ENCODE measurements at places on chromosomes 13 and 19. TPM values are rescaled to one million over a fixed set of nuclear protein-coding genes. Genes with fewer than 3 reads are reported as not detected.

DNA sequence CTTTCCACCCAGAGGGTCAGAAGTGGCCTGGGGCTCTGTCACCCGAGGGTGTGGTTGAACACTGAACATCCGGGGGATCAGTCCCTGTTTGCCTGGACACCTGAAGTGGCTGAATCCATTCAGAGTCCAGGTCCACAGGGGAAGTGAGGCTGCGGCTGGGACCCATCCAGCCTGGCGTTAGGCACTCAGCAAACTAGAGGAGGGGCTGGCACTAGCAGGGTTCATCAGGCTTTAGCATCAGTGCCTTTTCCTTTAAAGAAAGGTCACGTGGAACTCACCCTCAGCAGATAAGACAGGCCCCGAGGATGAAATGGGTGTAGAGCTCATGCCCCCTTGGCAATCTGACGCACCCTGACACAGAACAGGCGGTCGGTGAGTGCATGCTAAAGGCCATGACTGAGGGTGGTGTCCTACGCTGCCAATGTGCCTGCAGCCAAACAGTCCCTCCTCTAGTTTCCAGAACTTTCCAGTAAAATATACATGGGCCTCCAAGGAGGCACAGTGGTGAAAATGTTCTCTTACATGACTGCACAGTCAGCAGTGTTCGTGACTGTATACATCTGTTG is 72.4 kb upstream of the ARHGEF7 start:
- DNase-seq = no peak

GRCh38 chr13:114115796-114116195 is 16.6 kb downstream of the RASA3 start:
- peak; percentile 11 for DNase-seq

Gene ZBTB45
- 14.1 TPM for total RNA-seq

DNA sequence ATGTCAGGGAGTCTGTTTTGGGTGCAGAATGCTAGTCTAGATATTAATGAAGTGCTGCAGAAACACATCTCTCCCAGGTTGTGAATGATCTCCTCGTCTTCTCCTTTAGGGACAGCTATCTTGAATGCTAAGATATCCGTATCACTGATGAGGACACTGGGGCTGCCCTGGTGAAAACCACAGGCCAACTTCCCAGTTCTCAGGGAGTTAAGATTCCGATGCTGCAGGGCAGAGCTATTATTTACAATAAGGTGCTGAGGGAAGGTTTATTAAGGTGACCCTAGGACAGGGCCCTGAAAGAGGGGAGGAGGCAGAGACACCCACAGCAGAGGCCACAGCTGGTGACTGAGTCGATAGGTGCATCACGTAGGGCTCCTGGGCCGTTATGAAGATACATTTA is 66.1 kb downstream of the TNFRSF19 start:
- no peak for DNase-seq

Gene SMIM44
- total RNA-seq = not detected

DNA sequence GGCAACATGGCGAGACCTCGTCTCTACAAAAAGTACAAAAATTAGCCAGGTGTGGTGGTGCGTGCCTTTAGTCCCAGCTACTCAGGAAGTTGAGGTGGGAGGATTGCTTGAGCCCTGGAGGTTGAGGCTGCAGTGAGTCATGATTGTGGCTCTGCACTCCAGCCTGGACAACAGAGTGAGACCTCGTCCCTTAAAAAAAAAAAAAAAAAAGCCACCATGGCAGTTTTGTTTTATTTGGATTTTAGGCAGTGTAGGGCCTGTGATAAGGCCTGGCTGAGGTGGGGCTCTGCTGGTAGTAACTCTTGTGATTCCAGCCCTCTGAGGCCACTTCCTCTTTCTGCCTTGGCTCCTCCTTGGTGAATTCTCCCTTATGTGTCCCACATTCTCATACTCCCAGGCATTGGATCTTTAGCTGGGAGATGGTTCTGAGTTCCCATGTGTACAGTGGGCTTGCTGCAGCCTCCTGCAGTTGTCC is 39.2 kb downstream of the GATAD2A start:
- no peak for DNase-seq

- no peak for DNase-seq
These were observed 146.2 kb downstream of the ABCC4 start for GRCh38 chr13:95155093-95155492.

GRCh38 chr13:34263681-34264080 is 445.7 kb downstream of the RFC3 start:
- DNase-seq = no peak

DNA sequence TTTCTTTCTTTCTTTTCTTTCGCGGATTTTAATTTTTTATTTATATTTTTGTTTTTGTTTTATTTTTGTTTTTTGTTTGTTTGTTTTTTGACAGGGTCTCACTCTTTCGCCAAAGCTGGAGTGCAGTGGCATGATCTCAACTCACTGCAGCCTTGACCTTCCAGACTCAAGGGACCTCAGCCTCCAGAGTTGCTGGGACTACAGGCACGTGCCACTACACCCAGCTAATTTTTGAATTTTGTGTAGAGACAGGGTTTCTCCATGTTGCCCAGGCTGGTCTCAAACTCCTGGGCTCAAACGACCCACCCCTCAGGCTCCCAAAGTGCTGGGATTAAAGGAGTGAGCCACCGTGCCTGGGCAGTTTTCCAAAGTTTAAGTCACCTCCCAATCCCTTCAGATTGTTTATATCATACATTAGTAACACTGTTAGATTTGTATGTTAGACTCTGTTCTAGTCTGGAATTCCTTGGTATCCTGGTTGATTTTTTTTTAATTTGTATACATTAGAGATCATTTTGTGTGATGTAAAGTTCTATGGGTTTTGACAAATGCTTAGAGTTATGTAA is 597.3 kb downstream of the DCT start:
- no peak for DNase-seq

DNA sequence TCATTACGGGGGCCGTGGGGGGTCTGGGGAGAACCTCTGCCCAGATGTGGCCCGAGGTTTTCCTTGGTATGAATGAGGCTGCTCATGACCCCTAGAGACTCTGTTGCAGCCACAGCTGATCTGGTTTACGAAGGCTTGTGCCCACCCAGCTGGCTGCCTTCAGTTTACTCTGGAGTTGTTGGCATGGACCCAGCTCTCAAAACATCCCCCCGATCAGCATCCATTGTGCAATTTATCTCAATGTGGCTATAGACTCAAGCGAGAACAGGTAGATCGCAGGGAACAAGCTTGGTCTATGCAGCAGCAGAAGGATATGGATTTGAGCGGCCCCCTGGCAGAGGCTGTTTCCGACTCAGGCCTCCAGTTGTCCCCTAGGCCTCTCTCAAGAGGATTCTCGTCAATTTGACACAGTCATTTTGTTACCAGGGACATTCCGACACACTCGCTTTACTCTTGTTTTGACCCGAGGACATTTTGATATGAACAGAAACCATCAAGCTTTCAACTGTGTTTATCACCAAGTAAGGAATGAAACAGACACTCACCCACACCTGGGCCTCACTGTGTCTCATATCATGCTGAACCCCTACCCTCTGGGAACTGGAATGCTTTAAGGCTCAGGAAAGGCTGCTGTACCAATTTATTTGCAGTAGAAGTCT is 161.5 kb downstream of the KATNAL1 start:
- DNase-seq = no peak

Gene SLC7A9
- 0.80 TPM for total RNA-seq

DNA sequence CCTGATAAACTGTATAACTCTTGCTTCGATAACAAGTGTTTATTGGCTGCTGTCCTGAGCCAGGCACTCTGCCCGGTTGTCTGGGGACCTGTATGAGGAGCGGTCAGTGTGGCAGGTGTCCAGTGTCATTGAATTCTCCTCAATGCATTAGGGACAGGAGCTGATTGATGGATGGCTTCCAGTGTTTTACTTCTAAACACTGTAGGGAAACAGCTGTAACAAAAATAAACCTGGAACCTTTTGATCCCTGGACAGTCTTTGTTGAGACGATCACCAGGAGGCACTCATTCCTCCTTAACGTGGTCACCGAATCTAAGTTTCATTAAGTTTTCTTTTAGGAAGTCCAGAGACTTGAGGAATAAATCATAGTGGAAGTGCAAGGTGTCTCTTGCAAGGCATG is 17.9 kb downstream of the UBAC2 start:
- peak; percentile 48 for DNase-seq

Gene TMEM272
- 0.25 TPM for total RNA-seq

DNA sequence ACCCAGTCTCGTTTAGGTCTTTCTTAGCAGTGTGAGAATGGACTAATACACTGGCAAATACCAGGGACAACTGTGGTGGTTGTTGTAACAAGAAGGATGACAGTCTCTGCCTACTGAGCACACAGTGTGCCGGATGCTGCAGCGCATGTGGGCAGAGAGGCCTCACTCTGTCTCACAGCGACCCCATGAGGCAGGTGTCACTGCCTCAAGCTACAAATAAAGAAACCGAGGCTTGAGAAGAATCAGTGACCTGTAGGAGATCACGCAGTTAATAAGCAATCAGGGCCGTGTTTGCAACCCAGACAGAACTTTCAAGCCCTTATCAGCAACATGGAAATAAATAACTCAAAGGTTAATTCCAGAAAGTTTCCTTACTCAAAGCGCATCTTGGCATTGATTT is 40.5 kb upstream of the GAS6 start:
- DNase-seq = no peak

GRCh38 chr13:44311011-44311780 is 62.4 kb upstream of the SERP2 start:
- no peak for DNase-seq

- no peak for DNase-seq
These were observed 628.8 kb downstream of the SLITRK6 start for GRCh38 chr13:85170372-85170771.

GRCh38 chr13:82634946-82635345 is 1247.3 kb downstream of the SLITRK1 start:
- DNase-seq = no peak

DNA sequence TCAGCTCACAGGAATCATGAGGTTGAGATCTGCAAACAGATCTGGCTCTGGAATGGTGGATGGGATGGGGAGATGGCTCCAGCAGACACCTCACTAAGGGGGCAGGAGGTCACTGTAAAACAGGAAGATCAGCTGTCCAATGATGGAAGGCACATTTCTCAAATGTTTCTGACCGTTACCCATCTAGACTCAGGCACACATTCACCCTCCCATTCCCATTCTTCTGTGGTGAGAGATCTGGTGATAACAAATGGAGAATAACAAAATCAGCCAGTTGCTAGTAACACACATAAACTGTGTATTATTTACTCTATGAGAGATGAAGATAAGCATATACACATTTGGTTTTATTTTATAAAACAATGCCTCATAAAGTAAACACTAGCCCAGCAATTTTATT is 235.9 kb downstream of the TSHZ3 start:
- no peak for DNase-seq

Gene SIGLEC7
- 0.66 TPM for total RNA-seq

GRCh38 chr13:109883181-109884180 is 97.1 kb upstream of the IRS2 start:
- no peak for DNase-seq

- DNase-seq = no peak
These were observed 1075.0 kb downstream of the DIAPH3 start for GRCh38 chr13:59088716-59089115.

GRCh38 chr13:104953588-104953987 is 1581.9 kb downstream of the EFNB2 start:
- no peak for DNase-seq

GRCh38 chr19:54684527-54684926 is 21.7 kb downstream of the LILRB4 start:
- no peak for DNase-seq

DNA sequence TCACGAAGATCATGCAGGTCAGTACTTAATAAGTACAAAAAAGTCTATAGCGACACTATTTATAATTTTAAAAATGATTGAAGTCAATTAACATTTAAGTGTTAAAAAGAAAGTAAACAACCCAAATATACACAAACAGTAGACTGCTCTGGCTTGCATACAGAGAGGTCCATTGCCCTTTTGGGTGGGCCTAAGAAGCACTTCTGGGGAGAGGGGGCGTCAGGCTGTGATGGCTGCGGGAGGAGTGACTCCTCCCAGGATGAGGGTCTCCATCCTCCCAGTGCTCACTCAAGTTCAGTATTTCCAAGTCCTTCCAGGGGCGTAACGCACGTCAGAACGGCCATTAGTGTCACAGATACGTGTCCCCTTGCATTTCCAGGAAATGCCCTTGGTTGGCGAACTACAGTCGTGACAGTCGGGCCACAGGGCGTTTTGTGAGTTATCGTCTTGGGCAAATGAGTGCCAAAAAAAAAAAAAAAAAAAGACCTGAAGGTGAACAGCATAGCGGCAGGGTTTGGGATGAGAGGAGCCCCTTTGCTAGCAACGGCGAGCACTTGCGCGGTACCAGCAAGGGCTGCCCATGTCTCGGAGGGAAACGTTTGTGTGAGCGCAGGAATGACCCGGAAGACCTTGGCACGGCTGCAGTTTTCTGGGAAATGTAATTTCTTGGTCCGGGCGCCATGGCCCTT is at the start of gene SCGB2B2:
TSS of gene SCGB2B2 (minus strand) at position 463 of the 689 bp plus-strand sequence. CDS start 82,596 bp downstream, outside the sequence.
- no peak for DNase-seq

Gene KIRREL2
- total RNA-seq = not detected

GRCh38 chr13:106649495-106649894 is 81.6 kb upstream of the ARGLU1 start:
- no peak for DNase-seq

- DNase-seq = no peak
These were observed 3.0 kb downstream of the SIGLEC9 start for GRCh38 chr19:51127755-51128154.

GRCh38 chr19:18771328-18772242 is 19.5 kb downstream of the COMP start:
- no peak for DNase-seq

Gene TMEM150B
- total RNA-seq = 0.50 TPM

DNA sequence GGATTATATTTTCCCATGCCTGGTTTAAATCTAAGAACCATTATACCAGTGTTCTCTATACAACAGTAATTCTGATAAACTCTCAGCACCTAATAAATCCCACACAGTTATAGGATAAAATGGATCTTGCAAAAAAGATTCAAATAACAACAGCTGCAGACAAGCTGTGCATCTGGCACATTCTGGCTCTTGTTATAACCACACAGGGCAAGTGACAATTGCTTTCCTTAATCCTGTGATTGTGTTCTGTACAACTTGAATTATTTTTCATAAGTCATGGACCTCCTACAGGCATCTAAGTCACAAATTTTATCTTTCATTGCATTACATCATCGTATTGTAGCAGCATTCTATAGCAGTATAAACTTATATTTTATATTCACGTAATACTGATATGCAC is 948.3 kb downstream of the SLITRK1 start:
- DNase-seq = no peak

Gene CEACAM21
- 1.5 TPM for total RNA-seq

Gene CIC
- 47.1 TPM for total RNA-seq

Gene KCNN4
- total RNA-seq = 2.5 TPM

DNA sequence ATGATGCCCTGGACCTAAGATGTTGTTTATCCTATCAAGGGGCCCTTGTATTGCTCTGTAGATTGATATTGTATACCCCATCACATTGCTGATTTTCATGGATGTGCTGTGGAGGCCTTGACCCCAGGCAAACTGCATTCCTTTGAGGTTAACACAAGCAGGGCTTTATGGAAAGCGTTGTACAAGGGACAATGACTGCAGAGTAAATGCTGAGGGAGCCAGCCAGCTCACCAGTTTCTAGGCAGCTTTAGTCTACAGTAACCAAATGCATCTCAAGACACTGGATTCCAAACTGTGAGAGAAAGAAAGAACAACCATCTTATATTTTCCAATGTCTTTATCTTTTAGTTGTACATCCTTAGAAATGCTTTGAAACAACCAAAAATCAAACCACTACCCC is 34.1 kb upstream of the EDNRB start:
- no peak for DNase-seq

Gene CEBPA
- total RNA-seq = 3.6 TPM

GRCh38 chr13:49374585-49375290 is 69.1 kb downstream of the CAB39L start:
- no peak for DNase-seq

All from ovary (tissue), 10 donors.